AG08396 (cell line): ENCODE measurements at places on chromosomes 16 and 17.

DNA sequence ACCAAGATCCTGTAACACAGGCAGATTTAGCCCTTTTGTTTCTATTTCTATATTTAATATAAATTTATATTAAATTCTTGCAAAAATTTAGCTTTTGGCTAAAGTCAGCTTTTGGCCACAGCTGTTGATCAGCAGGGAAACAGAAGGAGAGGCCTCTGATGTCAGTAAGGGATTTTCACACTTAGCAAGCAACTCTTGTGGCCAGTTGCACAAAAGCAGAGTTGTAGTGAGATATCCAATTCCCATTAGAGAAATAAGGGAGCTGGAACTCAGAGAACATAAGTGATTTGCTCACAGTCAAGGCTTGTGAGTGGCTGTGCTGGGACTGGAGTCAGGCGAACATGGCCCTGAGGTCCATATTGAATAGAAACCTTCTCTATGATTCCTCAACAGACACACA lies 16.7 kb upstream of the HEATR6 start:
- DNase-seq, result no peak

DNA sequence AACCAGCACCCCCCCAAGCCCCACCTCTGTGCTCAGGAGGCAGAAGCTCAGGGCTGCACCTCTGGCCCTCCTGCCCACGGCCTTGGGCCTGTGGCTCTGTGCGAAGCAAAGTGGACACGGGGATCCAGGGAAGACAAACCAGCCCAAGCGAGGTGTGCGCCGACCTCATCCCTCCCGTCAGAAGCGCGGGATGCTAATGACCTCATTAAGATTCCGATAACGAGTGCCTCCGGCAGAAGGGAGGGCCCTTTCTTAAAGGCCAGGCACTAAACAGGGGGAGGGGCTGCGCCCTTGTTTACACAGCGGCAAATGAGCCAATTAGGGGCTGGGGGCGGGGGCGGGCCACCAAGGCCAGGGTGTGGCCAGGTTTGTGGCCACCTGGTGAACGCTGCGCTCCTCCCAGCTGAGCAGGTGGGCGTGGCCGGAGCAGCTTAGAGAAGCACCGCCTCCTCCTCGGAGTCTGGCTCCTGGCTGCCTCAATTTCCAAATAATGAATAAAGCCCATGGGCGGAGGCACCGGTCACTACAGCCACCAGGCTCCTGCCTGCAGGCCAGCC lies 3.2 kb downstream of the CBX4 start:
- no peak for DNase-seq

DNA sequence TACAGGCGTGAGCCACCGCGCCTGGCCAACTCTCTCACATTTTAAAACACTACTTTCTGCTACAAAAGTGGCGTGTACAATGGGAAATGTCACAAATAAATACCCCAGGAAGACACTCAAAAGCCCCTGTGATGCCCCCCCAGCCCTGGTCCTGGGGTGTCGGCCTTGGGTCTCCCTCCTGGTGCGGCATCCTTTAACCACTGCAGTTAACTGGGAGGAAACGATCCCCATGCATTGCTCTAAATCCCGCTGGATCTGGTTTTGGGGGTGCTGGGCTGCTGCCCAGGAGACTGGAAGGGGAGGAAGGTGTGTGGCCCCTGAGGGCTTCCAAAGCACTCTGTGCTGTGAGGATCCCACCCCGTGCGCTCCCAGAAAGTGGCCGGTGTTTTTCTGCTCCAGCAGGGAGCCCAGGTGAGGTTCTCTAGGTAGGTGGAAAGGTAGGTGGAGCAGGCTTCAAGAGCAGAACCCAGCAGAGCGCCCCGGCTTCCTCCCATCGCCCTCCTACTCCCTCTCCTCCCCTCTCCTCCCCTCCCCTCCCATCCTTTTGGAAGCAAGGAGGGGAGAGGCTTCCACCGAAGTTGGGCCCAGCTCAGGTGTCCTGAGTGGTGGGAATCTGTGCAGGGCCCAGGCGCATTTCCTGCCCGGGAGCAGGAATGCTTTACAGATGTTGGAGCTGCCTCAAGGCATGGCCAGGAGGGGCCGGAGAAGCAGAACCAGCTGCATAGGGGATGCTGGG lies 363.3 kb downstream of the SEC14L1 start:
- no peak for DNase-seq

DNA sequence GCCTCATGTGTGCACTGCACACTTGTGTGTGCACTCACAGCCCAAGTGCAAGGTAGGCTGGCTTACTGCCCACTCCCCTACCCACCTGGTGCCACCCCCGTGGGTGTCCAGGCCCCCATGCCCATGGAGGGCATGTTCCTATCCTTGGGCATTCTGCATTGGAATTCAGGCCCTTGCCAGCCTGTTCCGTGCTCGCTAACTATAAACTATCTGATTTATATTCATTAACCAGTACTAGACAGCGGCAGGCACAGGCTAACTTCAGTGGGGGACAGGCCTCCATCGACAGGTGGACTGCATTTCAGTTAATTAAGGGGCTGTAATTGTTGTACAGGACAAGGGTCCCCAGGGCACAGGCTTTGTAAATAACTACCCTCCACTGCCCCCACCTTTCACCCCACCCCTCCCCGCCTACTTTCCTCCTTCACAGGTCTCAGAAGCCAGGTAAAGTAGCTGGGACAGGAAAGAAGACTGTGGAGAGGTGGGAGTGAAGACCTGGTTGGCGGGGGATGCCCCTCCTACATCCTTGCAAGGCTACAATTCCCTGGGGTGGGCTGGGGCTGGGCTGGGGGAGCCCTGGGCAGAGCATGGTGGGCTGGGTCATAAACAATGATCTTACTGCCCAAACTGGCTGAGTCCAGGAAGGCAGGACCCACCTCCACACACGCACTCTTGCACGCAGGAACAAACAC lies 119.0 kb upstream of the LHX1 start:
- DNase-seq, result no peak

- no peak for DNase-seq
Measured at GRCh38 chr16:70416748-70417616, 21.9 kb downstream of the ST3GAL2 start.

DNA sequence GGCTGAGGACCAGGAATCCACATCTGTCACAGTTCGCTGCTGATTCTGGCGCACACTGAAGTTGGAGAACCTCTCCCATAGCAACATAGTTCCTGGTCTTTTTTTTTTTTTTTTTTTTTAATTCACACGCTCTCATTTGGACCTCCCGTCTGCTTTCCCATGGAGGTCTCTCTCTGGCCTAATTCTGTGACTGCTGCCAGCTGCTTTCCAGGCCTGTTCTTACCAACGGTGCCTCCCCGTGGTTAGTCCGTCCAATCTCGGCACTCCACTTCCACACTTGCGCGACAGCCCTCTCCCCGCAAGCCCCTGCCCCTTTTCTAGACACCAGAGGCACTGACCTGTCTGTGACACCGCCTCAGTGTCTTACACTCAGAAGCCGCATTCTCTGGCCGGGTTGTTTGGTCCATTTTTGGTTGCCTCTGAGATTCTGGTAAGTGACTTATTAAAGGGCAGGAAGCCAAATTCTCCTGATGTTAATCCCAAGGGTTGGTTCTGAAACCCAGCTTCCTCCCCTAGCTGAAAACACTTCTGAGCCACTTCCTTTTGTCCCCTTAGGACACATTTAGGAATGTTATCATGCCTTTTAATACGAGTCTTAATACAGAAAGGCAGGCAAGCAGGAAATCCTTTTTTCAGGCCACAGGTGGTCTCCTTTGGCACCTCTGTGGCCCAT lies 1.1 kb upstream of the AKTIP start:
- no peak for DNase-seq

DNA sequence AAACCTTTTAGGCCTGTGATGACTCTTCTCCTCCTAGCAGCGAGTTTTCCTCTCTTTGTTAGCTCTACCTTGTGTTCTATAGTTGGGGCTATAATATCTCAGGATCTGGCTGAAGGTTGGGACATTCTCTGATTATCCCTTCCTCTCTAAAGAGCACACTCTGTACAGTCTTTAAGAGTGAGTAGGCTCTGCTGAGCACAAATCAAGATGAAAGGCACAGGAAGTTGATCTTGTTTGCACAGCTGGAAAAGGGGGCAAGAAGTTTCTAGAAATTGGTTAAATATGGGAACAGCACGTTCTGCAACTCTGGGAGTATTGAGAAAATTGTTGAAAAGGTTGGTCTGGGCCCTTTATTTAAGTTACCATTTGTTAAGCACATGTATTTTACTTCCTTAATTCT lies 240.9 kb downstream of the CDH11 start:
- no peak for DNase-seq

DNA sequence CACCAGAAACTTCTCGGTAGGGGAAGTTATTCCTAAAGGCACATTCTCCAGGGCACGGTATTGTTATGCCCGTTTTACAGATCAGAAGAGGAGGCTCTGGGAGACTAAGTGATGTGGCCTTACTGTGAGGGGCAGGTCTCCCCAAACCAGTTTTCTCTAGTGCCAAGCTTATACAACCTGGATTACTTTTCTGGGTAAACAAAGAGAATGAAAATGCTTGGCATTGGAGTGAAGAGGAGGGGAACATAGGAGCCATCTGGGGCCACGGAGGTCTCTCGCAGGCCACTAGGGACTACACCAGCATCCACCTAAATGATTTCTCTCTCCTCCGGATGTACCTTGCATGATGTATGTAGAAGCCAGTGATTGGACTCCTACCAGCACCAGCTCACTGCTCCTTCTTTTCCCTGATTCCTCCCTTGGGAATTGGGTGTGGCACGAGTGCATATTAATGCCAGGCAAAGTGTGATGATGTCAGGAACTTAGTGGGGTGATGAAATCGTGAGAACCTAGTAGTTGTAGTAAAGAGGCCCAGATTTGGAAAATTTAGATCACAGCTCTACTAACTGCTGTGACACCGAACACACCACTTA lies 674 bp downstream of the TOM1L1 start:
- DNase-seq, result peak; percentile 29

- peak; percentile 87 for DNase-seq
Measured at GRCh38 chr17:47789611-47790561, 31.7 kb downstream of the OSBPL7 start.

DNA sequence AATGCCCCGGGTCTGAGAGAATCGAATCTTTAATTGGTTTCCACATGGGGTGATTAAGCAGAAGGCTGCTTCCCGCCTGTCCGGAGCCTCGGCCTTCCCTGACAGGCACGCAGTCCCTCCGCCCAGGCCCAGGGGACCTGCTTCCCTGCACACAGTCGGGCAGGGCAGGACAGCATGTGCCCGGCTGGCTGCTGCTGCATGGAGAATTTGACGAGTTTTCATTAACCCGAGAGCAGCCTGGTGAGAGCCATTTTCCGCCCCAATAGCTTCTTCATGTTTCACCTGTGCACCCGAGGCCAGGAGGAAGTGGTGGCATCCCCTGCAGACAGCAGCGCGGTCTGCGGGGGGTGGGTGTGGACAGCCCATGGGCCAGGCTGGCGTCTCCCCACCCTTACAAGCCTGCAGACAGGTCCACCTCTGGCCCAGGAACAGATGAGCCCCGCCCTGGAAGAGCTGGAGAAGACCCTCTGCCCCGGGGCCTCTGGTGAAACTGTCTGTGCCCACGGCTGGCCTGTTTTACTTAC lies 67.0 kb downstream of the KLHDC4 start:
- no peak for DNase-seq
